ENCODE measurements at places on chromosomes 1 and 21.

DNA sequence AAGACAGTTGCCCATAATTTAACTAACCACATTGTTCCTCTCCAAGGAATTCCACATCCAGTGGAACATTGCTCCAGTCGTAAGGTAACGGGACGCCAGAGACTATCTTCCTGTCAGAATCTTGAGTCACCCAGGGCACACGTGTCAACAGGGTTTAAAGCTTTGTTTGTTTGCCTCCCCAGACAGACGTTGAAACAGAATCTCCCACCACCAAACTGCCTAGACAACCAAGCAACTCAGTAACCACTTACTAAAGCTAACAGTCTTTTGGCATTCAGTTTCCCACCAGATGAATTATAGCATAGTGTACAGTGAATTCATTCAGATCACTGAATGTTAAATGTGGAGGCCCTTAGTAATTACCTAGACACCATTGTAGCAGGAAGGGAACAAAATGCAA, 439.5 kb downstream of the PLPP3 start:
- DNase-seq = no peak

GRCh38 chr1:204194771-204195170, 1.5 kb downstream of the KISS1 start:
- no peak for DNase-seq

- no peak for DNase-seq
Observed at GRCh38 chr1:43526002-43526401, 4.7 kb upstream of the PTPRF start.

- DNase-seq = no peak
Observed at GRCh38 chr1:83129107-83129506, 869.8 kb downstream of the TTLL7 start.
